ENCODE measurements at places on chromosomes 1 and 21.
A peak's percentile ranks its signal among the peaks of the same experiment; 100 is the strongest.

- peak; percentile 55 for ATAC-seq
Measured at GRCh38 chr1:238677567-238677966, 708.8 kb upstream of the CHRM3 start.

DNA sequence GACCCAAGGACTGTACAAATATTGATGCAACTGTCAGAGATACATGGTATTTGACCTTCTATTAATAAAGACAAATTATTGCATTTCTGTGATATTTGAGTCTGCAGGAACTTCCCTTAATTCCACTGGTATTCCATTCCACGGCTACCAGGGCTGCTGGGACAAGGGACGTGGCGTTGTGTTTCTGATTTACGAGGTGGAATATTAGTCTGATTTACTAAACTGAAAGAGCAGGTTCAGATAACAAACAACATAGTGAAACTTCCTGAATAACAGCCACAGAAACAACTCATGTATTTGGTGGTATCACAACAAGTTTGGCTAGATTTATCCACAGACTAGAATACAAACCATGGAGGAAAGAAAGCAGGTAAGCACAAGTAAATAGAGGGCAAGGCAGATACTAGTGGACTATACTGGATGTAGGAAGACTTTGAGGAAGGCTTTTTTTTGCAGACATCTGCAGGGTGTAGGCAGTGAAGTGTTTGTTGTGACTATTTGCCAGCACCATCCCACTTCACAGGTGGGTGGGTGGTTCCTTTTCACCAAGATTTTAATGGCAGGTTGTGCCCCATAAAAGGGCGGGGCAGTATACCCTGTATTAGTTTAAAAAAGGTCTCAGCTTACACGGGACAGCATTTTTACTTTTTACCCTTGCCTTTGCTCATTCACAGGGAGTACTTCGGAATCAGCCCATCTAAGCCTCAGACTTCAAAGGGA, 100.4 kb downstream of the FGGY start:
- ATAC-seq: no peak

GRCh38 chr1:220908757-220909156, 29.5 kb downstream of the HLX start:
- ATAC-seq: no peak

DNA sequence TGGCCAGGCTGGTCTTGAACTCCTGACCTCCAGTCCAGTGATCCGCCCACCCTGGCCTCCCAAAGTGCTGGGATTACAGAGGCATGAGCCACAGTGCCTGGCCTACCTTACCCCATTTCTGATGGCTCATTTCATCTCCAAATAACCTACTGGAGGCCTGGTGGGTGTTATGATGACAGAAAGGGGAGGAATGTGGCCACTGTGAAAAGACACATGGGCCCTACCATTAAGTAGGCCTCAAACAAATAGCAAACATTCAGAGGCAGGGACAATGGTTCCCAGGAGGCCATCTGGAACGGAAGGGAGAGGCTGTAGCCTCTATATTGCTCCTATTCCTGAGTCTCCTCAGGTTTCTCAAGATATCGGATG, 932 bp upstream of the FCRLA start:
- no peak for ATAC-seq

- no peak for ATAC-seq
Measured at GRCh38 chr1:162020150-162020549, 3.5 kb downstream of the OLFML2B start.

DNA sequence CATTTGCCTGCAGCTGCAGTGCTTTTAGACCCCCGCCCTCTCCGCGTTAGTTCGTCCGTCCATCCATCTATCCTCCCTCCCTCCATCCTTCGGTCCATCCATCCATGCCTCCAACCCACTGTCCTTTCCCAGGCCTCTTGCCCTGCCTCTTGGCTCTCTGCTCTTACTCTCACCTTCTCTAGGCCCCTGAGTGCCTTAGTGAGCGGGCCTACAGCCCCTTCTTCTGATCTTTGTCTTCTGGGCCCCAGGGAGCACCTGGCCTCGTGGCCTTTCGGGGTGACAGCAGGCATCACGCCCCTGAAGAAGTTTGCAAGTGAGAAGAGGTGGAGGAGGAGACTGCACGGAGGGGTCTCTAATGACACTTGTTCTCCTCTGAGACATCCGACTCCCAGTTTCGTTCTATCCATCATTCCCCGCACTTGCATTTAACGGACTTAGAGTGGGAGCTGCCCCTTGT, 842 bp downstream of the ATXN7L2 start:
- no peak for ATAC-seq

- no peak for ATAC-seq
Measured at GRCh38 chr1:116911779-116912469, 2.2 kb downstream of the PTGFRN start.

DNA sequence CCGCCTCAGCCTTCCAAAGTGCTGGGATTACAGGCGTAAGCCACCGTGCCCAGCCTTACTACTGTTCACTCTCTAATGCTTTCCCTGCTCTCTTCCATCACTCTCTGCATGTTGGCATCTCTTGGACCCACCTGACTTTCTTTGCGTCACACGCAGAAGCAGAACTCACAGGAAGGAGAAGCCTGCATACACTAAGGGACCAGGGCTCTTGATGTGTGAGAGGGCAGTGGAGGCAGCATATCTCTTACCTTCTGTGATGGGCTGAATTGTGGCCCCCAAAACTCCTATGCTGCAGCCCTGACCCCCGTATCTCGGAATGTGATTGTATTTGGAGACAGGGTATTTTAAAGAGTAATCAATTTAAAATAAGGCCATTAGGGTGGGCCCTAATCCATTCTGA, 26.7 kb upstream of the SLAMF9 start:
- no peak for ATAC-seq

GRCh38 chr1:44031252-44032169, at the start of gene SLC6A9:
SLC6A9 (minus strand) TSS chr1:44031462; CDS start chr1:44024277, 7,185 bp downstream.
- ATAC-seq: peak; percentile 47

GRCh38 chr1:162236618-162237017, 140.0 kb downstream of the SPATA46 start:
- no peak for ATAC-seq

DNA sequence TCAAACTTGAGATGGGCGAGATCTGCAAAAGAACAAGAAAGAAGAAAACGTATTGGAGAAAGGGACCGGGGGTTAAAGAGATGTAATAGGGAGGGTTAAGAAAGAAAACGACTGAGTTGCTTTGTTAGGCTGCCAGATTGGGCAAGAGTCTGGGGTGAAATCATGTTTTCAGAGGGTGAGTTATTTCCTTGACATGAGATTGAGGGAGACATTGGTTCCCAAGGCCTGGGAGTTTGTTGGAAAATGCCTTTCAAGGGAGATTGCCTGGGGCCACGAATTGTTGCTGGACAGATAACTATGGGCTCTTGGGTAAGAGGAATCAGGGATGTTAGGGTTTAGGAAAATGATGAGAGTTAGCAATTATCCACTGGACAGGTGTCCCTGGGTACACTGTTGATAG, 776 bp upstream of the CADM3 start:
- no peak for ATAC-seq

DNA sequence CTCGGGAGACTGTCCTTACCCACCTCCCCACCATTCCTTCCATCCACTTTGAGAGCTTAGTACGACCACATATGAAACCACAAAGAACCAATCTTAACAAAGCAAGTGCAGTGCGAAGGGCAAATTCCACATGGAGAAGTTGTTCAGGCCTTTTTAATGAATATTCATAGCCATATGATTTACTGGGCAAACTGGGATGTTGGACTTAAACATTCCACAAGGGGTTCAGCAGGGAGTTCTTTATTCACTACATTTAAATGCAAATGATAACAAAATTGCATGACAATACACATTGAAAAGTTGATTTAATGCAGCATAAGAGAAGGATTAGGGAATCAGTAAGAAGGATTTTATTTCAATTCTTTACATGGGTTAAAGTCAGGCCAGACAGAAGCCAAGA, 14.7 kb downstream of the NMNAT2 start:
- no peak for ATAC-seq

- no peak for ATAC-seq
Measured at GRCh38 chr1:229102741-229103391, 168.0 kb upstream of the RAB4A start.

- no peak for ATAC-seq
Measured at GRCh38 chr1:1197551-1198422, 8.6 kb downstream of the TNFRSF18 start.

GRCh38 chr1:227482023-227482299, 81.4 kb upstream of the ZNF678 start:
- ATAC-seq: no peak

GRCh38 chr1:40309374-40310128, 7.5 kb downstream of the COL9A2 start:
- no peak for ATAC-seq

DNA sequence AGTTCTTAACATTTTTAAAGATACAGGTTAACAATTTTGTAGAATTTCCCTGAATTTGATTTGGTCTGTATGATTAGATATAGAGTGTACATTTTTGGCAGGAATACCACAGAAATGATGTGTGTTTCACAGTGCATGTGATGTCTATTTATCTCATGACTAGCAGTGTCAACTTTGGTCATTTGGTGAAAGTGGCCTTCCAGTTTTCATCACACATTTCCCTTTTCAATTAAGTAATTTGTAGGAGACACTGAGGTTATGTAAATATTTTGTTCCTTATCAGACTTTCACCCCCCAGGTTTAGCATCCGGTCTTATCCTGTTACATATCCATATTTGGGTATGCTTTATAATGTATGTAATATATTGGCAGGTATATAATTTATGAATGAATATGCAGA, 41.8 kb downstream of the MAP3K7CL start:
- ATAC-seq: no peak

DNA sequence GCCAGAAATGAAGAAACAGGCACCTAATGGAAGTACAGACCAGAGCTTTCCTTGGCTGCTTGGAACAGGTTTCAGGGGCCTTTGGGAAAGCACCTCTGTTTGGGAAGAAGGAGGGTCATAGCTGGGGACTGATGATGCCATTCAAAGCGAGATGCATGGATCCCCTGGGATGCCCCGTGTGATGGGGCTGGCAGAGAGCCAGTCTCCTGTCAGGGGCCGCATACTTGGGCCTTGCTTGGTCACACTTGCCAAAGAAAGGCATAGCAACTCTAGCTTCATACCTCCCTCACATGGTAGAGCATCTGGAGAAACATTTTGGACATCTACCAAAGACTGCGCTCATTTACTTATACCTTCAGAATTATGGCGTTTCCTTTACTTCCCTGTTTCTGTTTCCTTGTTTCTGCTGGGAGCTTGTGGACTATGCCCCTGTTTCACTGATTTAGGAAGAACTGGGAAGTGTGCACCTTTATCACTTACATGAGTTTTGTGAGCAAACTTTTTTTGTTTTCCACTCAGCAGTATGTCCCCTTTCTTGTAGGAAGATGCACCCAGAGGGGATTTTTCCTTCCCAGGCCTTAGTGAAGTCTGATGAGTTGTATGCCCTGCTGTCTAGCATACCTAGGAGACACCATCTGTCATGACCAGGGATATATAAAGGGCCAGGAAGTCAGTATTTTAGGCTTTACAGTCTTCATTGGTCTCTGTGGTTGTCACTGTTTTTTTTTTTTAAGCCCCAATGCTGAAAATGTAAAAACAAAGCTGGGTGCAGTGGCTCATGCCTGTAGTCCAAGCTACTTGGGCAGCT, 19.8 kb upstream of the ST3GAL3 start:
- ATAC-seq: no peak

GRCh38 chr1:116178837-116179236, 67.6 kb downstream of the MAB21L3 start:
- ATAC-seq: no peak

- ATAC-seq: no peak
Measured at GRCh38 chr1:77060000-77060399, 159.2 kb downstream of the PIGK start.

- peak; percentile 92 for ATAC-seq
Measured at GRCh38 chr1:19260211-19261138, 8.9 kb downstream of the MRTO4 start.

- ATAC-seq: no peak
Measured at GRCh38 chr1:42086146-42086545, 67.1 kb upstream of the GUCA2B start.

DNA sequence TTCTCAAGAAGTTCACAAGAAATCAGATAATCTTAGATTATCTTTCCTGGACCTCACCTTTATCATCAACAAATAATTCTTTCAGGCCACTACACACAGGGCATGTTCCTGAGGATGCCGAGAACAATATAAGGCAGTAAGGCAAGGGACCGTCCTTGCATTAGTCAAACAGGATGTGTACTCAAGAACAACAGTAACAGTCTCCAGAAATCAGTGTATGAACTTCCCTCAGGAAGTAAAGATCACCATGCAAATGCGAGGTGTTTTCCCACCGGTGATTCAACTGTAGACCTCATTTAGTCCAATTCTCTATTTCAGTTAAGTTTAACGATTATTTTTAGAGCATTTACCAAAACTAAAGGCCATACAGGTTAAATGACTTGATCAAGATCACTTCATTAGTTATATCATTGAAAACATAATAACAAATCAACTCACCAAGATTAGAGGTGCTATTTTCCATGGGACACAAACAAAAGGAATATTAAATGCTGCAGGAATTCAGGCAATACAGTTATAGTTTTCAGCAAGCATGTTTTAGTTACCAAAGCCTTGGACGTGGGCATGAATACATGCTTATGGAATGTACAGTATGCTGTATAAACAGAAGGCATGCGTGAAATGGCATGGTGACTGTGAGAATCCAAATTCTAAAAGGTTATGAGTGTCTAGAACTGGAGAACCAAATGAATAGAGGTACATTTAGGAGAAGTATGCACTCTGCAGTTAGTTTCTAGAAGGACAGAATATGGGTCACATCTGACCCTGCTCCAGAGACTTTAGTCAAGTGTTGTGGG, 145.2 kb downstream of the TNR start:
- ATAC-seq: no peak

DNA sequence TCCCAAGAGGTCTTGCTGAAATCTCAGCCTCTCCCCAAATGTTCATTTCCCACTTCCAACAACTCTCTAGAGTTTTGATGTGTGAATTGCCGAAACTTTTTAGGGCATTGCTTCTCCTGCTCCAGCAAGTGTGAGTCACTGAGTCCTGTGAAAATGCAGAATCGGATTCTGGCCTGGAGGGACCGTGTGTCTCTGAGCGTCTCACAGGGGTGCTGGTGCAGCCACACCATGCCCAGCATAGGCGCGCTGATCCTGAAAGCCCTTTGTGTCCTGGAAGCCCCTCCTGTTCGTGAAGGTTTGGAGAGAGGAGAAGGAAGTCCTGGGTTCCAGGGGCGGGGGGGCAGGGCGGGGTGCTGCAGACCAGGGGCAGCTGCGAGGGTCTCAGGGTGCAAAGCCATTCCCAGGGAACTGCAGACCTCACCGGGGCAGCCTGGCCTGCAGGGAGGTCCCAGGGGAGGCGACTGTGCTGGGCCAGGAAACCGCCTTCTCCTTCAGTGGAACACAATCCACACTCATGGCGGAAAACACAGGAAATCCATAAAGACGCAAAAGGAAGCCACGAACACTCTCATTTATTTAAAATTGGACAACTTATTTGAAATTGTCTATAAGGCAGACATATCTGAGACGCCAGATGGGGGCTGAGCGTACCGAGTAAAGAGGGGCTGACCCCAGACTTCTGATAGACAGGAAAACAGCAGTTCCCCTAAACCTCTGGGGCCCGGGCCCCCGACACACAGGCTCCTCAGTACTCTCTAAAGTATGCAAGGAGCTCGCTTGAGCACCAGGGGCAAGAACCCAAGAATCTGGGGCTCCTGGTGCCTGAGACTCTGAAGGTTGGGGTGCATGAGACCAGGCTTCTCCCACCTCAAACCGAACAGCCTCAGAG, 43.5 kb upstream of the ADARB1 start:
- no peak for ATAC-seq

GRCh38 chr1:82752046-82752445, 951.3 kb downstream of the ADGRL2 start:
- no peak for ATAC-seq
